ENCODE measurements at places on chromosomes 3 and 15.

GRCh38 chr15:60325905-60326304 lies 71.9 kb downstream of the ANXA2 start:
- DNase-seq, result no peak

- DNase-seq, result no peak
Observed at GRCh38 chr15:77631745-77632533, 773 bp downstream of the LINGO1 start.

- DNase-seq, result no peak
Observed at GRCh38 chr3:125378762-125379161, 3.6 kb upstream of the ZNF148 start.

- no peak for DNase-seq
Observed at GRCh38 chr15:85377986-85378385, 2.4 kb upstream of the AKAP13 start.

DNA sequence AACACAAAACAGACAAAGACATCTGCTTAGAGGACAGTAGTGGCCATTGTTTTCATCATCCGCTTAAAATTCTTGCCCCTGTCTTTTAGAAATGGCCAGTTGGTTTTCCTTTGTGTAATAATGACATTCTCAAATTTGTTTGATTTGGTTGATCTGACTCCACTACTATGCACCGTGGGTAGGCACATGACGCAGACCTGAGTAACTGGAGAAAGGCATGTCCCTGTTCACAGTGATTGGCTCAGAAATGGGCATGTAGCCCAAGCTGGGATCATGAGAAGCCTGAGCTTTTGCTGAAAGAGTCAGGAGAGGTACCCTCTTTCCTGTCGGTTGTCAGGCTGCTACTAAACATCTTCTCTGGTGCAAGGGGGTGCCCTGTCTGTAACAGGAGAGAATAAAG lies 36.6 kb upstream of the MAGI1 start:
- no peak for DNase-seq

DNA sequence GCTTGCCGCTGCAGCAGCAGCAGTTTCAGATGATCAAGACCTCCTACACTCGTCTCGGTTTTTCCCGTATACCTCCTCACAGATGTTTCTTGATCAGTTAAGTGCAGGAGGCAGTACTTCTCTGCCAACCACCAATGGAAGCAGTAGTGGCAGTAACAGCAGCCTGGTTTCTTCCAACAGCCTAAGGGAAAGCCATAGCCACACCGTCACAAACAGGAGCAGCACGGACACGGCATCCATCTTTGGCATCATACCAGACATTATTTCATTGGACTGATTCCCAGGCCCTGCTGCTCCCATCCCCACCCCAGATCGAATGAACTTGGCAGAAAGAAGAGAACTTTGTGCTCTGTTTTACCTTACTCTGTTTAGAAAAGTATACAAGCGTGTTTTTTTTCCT lies 17.6 kb downstream of the CALML4 start:
- peak; percentile 50 for DNase-seq

DNA sequence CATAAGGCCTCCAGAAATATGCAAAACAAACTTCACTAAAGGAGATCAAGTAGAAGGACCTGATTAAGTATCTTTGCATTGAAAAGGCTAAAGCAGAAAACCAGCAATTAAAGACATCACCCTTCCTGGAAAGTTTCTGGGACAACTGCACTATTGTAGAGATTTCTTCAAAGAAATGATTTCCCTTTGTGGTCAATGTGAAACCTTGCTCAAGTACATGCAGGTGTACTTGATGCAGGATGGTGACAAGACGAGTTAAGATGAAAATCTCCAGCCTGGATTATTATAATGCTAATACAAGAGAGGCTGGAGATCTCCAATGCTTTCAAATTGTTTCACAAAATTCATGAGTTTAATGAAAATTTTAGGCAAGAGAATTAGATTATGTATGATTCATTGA lies 208.4 kb downstream of the TIGIT start:
- no peak for DNase-seq

- no peak for DNase-seq
Observed at GRCh38 chr3:153242896-153243295, 80.9 kb downstream of the RAP2B start.

- DNase-seq, result no peak
Observed at GRCh38 chr15:92812271-92812670, 87.9 kb upstream of the CHD2 start.

DNA sequence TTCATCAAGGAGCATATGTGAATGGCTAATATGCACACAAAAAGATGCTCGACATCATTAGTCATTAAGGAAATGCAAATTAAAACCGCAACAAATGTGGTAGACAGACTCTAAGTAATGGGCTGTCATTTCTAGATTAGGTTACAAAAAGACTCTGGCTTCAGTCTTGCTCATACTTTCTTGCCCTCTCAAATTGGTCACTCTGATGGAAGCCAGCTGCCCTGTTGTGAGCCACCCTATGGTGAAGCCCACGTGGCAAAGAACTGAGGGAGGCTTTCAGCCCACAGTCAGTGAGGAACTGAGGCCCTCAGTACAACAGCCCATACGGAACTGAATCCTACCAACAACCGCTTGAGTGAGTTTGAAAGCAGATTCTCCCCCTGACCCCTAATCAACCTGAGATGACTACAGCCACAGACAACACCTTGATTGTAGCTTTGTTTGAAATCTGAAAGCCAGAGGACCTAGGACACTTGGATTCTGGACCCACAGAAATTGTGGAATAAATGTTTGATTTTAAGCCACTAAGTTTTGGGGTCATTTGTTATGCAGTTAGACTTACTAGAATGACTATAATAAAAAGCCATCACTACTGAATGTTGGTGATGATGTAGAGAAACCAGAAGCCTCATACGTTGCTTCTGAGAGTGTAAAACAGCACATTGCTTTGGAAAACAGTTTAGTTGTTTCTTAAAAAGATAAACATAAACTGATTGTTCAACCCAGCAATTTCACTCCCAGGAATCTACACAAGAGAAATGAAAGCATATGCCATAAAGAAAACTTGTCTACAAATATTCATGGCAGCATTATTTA lies 45.7 kb downstream of the EHHADH start:
- DNase-seq, result no peak

DNA sequence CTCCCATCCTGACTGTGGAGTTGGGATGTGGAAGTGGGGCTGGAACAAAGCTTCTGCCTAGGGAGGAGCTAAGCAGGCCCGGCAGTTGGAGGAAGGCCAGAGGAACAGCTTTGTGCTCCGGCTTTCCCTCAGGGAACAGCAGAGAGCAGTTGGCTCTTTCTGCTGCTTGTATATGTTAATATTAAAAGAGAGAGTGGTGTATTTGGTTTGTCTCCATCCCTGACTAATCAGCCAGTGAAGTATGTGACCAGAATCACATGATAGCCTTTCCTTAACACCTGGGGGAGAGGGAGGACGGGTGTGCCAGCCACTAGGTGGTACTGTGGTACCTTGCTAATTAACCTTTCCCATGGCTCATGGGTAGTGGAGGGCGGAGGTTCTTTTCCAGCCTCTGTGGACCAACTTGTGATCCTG lies 10.0 kb downstream of the EIF2B5 start:
- no peak for DNase-seq

DNA sequence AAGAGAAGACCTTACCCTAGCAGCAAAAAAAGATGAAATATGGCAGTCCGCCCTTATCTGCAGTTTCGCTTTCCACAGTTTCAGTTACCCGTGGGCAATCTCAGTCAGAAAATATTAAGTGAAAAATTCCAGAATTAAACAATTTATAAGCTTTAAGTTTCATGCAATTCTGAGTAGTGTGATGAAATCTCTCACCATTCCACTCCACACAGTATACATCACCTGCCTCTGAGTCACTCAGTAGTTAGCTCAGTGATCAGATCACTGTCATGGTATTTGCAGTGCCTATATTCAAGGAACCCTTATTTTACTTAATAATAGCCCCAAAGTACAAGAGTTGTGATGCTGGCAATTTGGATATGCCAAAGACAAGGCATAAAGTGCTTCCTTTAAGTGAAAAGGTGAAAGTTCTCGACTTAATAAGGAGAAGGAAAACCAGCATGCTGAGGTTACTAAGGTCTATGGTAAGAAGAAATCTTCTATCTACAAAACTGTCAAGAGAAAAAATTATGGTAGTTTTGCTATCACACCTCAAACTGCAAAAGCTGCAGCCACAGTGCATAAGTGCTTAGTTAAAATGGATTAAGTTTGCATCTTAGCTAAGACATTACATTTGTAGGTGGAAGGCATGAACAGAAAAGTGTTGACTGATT lies 48.1 kb downstream of the HSPBAP1 start:
- no peak for DNase-seq

- no peak for DNase-seq
Observed at GRCh38 chr15:48861813-48862431, 16.0 kb upstream of the EID1 start.

DNA sequence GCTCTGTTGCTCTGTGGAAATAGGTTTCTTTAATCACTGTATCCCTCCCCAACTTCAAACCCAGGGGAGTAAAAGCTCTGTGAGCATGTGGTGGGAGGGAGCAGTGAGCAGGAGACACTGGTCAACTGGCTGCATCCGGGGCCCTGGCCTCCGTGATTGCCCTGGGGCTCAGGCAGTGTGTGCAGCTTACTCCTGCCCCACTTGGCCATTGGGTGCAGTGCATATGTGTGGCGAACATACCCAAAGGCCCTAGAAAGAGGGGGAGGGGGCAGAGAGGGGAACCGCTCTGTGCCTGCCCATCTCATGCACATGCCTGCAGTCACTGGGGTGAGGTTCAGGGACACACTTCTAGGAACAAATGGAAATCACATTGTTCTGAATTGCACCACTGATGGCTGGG lies 378.7 kb downstream of the ZBBX start:
- DNase-seq, result no peak

GRCh38 chr15:75178171-75178937 lies 23.3 kb upstream of the C15orf39 start:
- DNase-seq, result no peak

DNA sequence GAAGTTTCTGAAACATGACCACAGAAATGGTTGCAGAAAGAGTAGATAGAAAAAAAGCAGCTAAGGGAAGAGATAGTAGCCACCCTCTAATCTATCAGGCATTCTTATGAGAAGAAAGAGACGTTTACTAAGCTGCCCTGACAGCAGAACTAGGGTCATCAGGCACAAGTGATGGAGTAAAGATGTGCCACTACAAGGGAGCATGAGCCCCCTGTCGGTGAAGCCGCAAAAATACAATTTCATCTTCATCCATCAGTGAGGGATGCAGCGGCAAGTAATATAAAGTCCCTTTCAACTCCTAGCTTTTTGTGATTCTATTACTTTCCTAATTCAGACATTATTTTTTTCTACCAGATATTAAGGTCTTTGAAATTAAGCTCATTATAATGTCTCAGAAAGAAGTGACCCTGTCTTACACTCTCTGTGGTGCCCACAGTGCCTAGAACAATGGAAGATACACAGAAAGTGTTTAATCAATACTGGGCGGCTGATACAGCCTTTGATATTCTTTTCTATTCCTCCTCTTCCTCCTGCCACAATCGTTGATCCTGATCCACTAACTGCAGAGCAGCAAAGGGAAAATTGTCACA lies 651.6 kb downstream of the NTRK3 start:
- DNase-seq, result no peak

GRCh38 chr3:15052335-15053242 lies 12.5 kb downstream of the MRPS25 start:
- no peak for DNase-seq

- DNase-seq, result no peak
Observed at GRCh38 chr3:171115667-171116066, 89.1 kb upstream of the SLC2A2 start.

- no peak for DNase-seq
Observed at GRCh38 chr15:80490431-80490990, 86.3 kb downstream of the ARNT2 start.

DNA sequence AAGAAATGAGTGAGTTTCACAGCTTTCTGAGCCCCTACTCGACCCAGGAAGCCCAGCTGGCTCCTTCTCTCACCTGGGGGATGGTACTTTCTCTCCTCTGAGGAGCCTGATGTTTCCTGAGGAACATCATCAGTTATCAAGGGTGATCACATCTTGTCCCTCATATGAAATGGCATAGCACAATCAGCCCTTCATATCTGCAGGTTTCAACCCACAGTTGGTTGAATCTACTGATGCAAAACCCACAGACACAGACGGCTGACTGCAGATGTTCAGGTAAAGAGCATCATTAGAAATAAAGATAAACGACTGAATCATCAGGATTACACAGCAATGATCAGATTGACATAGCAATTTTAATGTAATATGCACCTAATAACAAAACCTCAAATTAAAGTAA lies 93.6 kb upstream of the OSTN start:
- DNase-seq, result no peak

DNA sequence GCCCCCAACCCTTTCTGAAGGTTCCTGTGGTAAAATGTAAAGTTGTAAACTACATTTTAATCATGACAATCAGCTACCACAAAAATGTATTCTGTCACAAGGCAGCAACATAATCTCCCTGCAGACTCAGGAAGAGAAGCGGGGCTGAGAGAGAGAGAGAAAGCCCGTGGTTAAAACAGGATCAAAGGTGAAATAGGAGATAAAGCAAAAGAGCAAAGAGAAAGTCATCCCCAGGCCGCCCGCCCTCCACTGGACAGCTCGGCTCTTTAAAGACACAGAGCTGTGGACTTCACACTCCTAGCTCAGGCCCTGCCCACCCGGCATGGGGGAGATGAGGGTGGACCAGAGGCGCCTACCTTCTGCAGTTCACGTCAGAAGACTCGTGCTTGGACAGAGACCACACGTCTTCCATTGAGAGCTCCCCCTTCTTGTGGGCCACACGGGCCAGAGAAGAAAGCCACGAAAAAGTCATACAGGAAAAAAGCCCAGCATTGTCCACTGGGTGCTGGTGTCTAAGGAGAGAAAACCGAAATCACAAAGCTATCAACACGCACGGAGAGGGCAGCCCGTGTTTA lies 29.4 kb downstream of the ABCC5 start:
- DNase-seq, result no peak

GRCh38 chr3:148451969-148452368 lies 245.7 kb upstream of the AGTR1 start:
- no peak for DNase-seq

GRCh38 chr3:140585828-140586227 lies 92.0 kb upstream of the TRIM42 start:
- no peak for DNase-seq

DNA sequence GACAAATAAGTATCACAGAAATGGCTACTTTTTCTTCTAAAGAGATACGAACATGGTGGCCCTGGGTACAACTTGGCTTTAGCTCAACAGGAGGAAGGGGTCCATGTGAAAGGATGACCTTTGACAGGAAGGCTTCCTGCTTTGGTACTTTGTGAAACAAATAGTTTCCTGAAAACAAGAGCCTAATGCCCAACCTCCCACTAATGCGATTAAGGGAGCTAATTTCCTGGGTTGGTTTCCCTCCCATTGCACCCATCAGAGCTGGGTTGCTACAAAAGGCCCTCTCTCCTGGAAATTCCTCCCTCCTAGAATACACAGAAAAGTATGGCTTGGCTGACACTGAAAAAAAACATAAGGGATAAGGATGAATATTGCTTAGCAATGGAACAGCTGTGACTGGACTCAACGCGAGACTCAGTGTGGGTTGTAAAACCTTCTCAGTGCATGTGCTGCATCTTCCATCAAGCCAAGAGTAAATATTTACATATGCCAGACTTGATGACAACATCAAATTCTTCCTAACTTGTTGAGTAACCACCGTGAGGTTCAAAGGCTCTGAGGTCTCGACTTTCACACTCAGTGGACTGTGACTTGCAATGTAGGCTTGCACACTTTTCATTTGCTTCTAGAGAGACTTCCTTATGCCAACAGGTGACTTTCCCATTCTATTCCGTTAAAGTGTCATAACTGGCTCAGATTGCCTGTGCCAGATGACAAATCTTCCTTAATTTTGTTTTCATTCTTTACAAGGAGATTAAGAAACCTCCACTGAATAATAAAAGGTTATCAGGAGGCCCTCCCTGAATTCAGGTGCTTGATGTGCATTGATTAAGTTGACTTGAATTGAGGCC lies 60.1 kb downstream of the ADAMTS9 start:
- DNase-seq, result no peak

GRCh38 chr3:150315721-150316120 lies 92.4 kb upstream of the TSC22D2 start:
- DNase-seq, result no peak

All from lower leg skin (tissue), 4 donors.